CD4-positive, alpha-beta T cell treated with Interleukin-4 for 1 hour (primary cell): ENCODE measurements at places on chromosomes 13 and 19.

GRCh38 chr19:46928951-46929350, 68.2 kb downstream of the ARHGAP35 start:
- no peak for DNase-seq

GRCh38 chr13:31882794-31883193, 143.5 kb downstream of the RXFP2 start:
- DNase-seq: no peak

DNA sequence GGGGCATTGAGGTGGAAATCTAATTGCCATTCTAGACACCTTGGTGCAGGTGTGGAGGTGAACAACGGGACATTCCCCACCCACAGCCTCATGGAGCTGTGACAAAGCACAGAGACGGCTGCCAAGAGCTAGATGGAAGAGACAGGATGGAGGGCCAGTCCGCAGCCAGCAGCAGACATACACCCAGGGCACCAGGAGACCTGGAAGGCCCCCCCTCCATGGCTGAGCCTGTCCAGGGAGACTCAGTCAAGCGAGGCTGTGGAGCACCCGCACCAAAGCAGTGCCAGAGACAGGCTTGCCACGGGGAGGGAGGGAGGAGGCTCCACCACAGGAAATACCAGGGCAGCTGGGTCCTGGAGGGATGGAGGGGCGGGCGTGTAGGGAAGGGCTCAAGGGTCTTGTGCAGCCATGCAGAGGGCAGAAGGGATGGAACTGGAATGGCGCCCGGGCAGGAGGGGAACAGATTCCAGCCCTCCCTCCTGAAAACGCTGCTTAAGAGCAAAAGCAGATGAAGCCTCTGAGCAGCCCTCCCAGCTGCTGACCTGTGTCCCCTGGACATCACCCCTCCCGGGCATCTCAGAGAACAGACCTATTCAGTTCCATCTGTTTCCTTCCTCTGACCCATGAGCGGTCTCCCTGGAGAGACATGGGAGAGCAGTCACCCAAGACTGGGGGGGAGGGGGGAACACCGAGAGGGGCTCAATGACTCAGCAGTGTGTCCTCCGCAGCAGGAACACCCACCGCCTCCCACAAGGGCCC, 14.4 kb downstream of the EPS15L1 start:
- DNase-seq: no peak

- DNase-seq: no peak
Observed at GRCh38 chr19:711254-711653, 2.5 kb downstream of the PALM start.

DNA sequence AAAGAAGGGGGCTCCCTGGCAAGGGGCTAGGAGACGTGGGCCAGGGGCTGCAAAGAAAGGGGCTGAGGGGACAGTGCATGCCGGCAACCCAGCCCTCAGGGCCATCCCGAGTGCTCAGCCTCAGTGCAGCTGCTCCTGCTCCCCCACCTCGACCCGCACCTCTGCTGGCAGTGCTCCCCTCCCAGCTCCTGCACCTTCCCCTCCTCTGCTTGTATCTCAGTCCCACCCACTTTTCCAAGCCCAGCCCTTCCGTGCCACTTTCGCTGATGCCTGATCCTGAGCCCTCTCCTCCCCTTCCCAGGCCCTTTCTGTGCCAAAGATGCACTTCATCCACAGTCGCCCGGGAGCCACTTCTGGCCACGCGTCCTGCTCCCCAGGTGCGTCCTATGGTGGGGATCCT, 69.9 kb upstream of the KCTD15 start:
- DNase-seq: no peak

GRCh38 chr13:43074824-43075510, 51.6 kb downstream of the DNAJC15 start:
- peak; percentile 24 for DNase-seq

GRCh38 chr19:45560686-45561085, 23.9 kb downstream of the OPA3 start:
- DNase-seq: no peak

- DNase-seq: no peak
Observed at GRCh38 chr13:37303606-37304005, 198.1 kb upstream of the CSNK1A1L start.

- DNase-seq: no peak
Observed at GRCh38 chr13:97004096-97004876, 10.0 kb upstream of the OXGR1 start.

DNA sequence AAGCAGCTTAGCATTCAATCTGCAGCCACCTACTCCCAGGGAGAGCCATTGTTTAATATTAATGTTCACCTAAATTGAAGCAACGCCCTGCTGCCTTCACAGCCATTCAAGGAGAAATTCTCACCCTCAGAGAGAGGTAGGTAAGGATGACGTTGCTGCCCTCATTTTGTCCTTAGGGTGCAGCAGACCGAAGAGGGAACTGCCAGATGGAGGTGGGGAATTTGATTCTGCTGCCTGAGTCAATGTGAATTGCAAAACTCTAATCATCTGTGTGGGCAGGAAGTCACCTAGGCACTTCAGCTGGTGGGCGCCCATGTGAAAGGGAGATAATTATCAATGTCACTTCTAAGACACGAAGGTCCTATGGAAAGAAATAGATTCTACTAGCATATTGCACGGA, 503.4 kb downstream of the TBC1D4 start:
- DNase-seq: no peak

GRCh38 chr13:43934273-43934672, 54.6 kb downstream of the LACC1 start:
- DNase-seq: no peak

- DNase-seq: peak; percentile 81
Observed at GRCh38 chr19:46000491-46001246, 5.4 kb downstream of the CCDC61 start.

DNA sequence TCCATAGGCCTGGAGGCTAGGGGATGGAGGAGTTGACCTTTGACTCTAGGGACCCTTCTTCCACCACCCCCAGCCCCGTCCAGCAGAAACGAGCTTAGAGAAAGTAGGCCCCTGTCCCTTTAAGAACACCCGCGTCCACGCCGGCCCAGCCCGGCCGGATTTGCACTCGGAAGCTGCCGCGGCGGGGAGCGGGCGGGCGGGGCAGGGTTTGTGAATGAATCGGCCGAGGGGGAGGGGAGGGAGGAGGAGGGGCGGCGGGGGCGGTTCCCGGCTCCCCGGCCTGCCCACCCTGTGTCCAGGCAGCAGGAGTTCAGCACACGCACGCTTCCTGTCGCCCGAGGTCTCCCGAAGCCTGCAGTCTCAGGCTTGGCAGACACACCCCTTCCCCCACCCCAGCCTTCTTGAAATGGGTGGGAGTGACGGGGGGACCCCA, 1.5 kb downstream of the UNC13A start:
- DNase-seq: no peak

DNA sequence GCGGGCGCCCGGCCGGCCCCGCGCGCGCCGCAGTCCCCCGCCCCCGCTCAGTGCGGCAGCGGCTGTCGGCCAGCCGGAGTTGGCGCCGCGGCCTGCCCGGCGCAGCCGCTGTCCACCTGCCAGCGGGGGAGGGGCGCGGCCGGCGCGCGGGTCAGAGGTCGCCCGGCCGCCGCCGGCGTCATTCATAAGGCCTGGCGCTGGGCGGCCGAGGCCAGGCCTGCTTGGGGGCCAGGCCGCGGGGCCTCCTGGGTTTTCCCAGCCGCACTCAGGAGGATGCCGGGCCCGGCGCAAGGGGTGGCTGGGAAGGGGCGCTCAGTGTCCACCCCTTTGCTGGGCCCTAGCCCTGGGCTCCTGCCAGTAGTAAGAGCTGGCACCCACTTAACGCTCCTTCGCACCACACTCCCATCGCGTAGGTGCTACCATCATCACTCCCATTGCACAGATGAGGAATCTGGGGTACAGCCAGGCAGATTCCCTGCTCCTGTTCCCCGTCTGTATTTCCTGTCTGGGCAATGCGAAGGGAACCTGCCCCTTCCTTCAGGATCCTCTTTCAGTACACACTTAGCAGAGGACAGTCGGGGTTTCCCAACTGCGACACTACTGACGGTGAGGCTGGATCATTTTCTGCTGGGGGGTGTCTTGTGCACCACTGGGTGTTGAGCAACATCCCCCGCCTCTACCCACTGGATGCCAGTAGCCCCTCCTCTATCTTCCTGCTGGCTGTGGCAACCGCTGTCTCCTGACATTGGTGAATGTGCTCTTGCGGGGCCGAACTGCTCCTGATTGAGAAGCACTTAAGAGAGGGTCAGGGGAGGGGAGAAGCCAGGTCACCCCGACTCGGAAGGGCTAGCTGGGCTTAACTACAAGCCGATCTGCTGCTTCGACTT, 846 bp upstream of the PRKACA start:
- peak; percentile 86 for DNase-seq

- no peak for DNase-seq
Observed at GRCh38 chr13:68275758-68276157, 1045.6 kb upstream of the PCDH9 start.

GRCh38 chr13:26628706-26629105, 71.2 kb downstream of the WASF3 start:
- no peak for DNase-seq

DNA sequence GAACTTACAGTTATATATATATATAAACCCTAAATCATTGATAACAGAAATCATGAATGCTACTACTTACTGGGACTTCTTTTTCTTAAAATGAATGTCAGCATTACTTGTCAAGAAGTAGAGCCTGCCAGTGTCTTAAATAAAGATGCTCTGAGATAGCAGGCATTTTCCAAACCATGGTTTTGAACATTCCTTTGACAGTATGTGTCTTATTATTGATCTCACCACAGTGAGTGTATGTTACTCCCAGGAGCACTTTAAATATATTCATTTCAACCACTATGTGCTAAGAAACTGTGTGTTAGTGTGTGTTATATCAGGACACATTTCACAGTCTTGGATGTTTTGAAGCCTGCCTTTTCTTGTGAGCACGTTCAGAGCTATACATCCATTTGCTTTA, 28.2 kb downstream of the TNFRSF19 start:
- no peak for DNase-seq
